Chondrocyte (in vitro differentiated cells): ENCODE measurements at places on chromosomes 4 and X.

DNA sequence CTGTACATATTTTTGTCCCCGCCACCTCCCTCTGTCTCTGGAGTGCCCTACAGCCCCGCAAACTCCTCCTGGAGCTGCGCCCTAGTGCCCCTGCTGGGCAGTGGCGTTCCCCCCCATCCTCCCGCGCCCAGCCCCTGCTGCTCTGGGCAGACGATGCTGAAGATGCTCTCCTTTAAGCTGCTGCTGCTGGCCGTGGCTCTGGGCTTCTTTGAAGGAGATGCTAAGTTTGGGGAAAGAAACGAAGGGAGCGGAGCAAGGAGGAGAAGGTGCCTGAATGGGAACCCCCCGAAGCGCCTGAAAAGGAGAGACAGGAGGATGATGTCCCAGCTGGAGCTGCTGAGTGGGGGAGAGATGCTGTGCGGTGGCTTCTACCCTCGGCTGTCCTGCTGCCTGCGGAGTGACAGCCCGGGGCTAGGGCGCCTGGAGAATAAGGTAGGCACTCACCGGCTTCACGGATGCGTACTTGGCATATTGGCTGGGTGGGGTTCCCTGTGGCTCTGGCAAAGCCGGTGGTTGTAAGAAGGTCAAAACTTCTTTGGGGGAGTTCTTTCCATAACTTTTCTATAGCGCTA is 653 bp downstream of the HHIP start:
- H3K36me3 ChIP-seq = no peaks in the 10 kb centered on the region
- H3K4me3 ChIP-seq = peak overlapping the region; percentile 97
- DNase-seq = no peak
- no peaks in the 10 kb centered on the region for H3K27me3 ChIP-seq
- peaks cover 48% of the 10 kb centered on the region for H3K4me1 ChIP-seq

DNA sequence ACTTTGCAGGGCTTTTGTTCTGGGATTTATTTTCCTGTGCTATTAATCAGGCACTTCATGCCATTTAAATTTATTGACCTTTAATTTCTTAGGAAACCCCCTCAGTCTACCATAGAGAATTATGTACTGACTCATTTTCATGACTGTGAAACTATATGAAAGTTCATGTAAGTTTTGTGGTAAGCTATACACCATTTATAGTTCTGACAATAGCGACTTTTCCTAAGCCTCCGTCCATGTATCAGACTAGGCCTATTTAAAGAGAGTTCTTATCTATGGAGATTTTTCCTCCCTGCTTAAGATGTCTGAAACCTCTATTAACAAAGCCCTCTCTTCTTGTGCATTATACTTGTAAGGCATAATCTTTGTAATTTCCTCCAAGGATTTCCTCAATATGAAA is 111.6 kb downstream of the AFF2 start:
- no peak for DNase-seq
- H3K27me3 ChIP-seq = no peaks in the 10 kb centered on the region
- H3K4me3 ChIP-seq = no peak overlapping the region
- H3K27ac ChIP-seq = no peak overlapping the region

DNA sequence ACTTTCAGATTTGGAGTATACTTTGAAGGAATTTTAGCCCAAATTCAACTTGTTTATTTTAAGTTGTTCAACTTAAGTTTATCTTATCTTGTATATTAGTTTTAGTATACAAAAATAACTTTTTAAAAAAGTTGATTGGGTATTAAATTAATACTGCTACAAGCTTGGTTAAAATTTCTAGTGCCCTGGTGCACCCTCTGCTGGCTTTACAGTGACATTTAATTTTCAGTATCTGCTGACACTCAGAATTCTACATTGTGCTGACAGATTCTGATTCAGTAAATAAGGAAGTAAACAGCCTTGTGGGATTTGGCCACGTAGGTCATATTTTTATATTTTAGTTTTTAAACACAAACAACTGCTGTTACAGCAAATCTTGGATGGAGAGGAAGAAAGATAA is 2.9 kb downstream of the EDA start:
- no peak for DNase-seq
- H3K4me1 ChIP-seq = peaks cover 3% of the 10 kb centered on the region
- no peaks in the 10 kb centered on the region for H3K36me3 ChIP-seq
- no peaks in the 10 kb centered on the region for H3K27me3 ChIP-seq
- H3K27ac ChIP-seq = no peak overlapping the region
- H3K4me3 ChIP-seq = no peak overlapping the region

GRCh38 chr4:165191348-165191656 is 16.1 kb upstream of the KLHL2 start:
- no peak overlapping the region for H3K4me3 ChIP-seq
- H3K27me3 ChIP-seq = no peaks in the 10 kb centered on the region
- H3K36me3 ChIP-seq = no peaks in the 10 kb centered on the region
- H3K27ac ChIP-seq = no peak overlapping the region

- H3K4me1 ChIP-seq = peaks cover 30% of the 10 kb centered on the region
- H3K27ac ChIP-seq = no peak overlapping the region
- H3K27me3 ChIP-seq = no peaks in the 10 kb centered on the region
- no peak for DNase-seq
These were observed 181.9 kb downstream of the SPRY1 start for GRCh38 chr4:123578276-123579029.

GRCh38 chr4:174873931-174874330 is 44.2 kb upstream of the ADAM29 start:
- H3K27me3 ChIP-seq = no peaks in the 10 kb centered on the region
- peaks cover 3% of the 10 kb centered on the region for H3K4me1 ChIP-seq
- DNase-seq = no peak
- H3K36me3 ChIP-seq = no peaks in the 10 kb centered on the region
- H3K4me3 ChIP-seq = no peak overlapping the region
- no peak overlapping the region for H3K27ac ChIP-seq

DNA sequence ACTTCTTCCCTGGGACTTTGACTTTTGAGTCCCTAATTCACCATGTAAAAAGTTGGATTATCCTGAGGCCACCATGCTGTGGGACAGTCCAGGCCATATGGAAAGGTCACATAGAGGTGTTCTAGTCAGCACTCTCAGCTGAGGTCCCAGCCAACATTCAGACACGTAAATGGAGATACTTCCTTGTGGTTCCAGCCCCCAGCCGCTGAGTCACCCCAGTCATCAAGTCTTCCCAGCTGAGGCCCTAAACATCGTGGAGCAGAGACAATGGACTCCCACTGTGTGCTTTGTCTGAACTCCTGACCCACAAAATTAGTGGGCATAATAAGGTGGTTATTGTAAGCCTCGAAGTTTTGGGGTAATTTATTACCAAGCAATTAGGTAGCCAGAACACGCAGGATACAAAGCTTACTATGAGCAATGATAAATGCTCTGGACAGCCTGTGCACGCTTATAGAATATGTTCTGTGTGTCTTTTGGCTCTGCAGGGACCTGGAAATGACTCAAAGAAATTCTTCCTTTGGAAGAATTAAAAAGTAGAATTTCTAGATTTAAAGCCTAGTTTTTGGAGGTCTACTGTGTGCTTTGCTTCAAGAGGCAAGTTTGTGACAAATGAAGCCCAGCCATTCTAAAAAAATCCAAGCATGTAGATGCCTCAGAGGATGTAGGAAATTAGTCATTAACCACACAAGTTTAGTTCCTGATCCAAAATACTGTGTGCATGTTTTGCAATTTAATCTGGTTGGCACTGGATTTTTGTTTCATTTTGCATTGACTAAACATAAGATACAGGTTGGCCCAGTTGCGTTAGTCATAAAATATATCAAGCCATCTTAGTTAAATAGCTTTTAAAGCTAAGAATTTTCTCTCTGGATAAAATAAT is 33.2 kb upstream of the SLC9A7 start:
- H3K27me3 ChIP-seq = no peaks in the 10 kb centered on the region
- no peak for DNase-seq
- H3K27ac ChIP-seq = peak overlapping the region; percentile 75
- H3K4me3 ChIP-seq = no peak overlapping the region
- H3K4me1 ChIP-seq = peaks cover 16% of the 10 kb centered on the region
- H3K36me3 ChIP-seq = no peaks in the 10 kb centered on the region

- H3K27me3 ChIP-seq = no peaks in the 10 kb centered on the region
- H3K4me3 ChIP-seq = no peak overlapping the region
- H3K4me1 ChIP-seq = peaks cover 30% of the 10 kb centered on the region
- H3K36me3 ChIP-seq = peaks cover 2% of the 10 kb centered on the region
These were observed 78.7 kb downstream of the WDFY3 start for GRCh38 chr4:84887824-84888223.
